ENCODE measurements at places on chromosomes 2 and 18.

DNA sequence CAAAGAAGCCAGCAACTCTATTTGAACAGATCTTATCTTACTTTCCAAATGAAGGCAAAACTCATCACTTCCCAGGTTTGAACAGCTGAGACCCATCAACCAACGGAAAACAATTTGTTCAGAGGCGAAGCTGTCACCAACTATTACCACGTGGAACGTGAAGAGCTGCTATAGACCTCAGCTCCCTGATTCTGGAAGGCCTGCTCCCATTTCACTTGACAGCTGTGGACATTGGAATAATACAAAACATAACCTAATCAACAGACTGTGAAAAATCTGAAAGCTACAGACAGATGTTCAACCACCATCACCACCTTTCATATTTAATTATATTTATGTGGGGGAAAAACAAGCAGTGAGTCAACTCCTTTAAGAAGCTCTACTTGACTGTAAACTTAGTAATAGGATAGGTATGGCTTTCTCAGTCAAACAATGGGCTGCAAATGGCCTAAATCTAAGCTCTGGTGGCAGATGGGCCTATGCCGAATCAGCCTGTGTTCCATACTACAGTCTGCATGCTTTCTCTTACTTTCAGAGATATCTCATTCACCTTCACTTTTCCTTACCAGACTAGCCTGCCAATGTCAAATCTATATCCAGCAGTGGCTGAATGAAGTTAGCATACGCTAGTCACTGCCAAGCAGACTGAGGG lies 896.4 kb downstream of the TDRD15 start:
- DNase-seq: no peak

- DNase-seq: no peak
Observed at GRCh38 chr2:160465406-160465805, 28.2 kb downstream of the RBMS1 start.

- DNase-seq: no peak
Observed at GRCh38 chr2:148582679-148583511, 61.7 kb upstream of the EPC2 start.

DNA sequence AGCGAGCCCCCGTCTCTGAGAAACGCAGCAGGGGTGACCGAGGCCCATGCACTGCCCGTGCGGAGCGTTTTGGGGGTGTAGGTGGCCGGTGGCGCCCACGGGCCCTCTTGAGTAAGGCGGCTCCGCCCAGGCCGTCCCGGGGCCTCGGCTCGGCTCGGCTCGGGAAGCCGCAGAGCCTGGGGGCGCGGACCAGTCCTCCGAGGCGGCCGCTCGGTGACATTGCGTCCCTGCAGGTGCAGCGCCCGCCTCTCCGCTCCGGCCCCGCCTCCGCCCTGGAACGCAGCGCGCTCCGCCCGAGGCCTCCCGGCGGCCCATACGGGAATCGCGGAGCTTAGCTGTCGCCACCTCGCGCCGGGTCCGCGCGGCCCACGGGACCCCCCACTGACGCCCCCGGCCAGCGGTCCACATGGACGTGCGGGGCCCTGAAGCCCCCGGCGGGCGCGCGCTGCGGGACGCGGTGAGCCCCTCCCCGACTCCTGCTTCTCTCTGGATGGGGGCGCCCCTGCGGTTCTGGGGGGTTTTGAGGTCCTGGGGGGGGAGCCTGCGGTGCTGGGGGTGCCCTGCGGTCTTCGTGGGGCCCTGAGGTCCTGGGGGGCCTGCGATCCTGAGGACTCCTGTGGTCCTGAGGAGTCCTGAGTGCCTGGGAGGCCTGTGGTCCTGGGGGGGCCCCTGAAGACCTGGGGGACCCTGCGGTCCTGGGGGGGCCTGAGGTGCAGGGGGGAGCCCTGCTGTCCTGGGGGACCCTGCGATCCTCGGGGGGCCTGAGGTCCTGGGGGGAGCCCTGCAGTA lies at the start of gene HSBP1L1:
Gene HSBP1L1, plus strand, starts transcription at position 314 of the 789 bp plus-strand sequence. Its CDS starts 93 bp downstream, at position 407.
- DNase-seq: no peak

DNA sequence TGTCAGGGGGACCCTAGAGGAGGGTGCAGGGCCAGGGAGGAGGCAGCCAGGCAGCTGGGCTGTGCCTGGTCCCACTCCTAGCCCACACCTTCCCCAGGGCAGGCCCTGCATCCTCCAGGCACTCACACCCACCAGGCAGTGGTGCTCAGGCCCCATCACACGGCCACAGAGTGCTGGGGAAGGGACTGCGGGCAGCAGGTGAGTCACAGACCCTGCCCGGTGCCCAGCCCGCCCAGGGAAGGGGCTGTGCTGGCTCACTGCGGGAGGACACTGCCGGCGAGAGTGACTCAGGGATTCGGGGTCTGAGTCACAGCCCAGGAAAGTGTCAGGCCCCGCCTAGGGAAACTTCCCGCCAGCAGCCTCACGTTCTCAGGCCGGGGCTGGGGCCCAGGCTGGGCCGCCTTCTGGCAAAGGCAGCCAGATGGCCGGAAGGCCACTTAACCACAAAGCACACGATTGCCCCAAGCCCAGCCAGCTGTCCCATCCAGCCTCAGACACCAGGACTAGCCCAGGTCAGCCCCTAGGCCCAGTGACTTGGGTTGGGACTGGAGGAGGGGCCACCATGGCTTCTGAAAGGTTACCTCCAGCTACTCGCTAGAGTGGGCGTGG lies 42.2 kb downstream of the BIN1 start:
- DNase-seq: no peak

DNA sequence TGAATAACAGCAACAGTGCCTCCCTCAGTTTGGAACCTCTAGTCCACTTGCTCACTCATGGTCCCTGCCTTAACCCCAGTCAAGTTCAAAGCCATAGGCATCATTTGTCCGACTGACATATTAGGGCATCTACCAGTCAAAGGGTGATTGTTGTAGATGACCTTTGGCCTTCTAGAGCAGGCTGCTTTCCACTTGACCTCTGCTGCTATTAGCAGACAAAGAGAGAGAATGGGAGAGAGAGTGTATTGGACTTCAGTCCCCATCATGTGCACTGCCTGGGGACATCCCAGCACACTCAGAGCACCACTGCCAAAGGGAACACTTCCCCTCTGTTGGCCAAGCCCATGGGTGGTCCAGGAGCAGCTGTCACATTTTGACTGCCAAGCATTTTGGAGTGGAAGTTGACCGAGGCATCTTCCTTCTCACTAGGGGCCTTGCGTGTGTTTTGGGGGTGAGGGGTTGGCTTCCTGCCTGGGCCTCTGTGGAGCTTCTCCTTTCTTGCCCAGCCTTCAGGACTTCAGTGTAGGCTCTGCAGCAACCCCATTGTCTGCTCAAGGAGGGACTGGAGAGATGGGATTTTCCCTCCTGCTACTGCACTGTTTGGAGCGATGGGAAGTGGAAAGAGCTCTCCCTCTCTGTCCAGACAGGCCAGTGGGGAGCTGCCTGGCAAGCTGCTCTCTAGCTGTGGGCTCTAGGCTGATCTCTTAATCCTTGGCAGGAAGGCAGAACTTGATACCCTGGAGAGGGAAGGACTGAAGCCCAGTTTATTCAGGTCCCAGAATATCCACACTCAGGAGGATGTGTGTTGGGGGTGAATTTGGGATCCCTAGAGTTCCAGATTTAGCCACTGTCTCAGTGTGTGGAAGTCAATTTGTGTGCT lies 68.1 kb downstream of the TMEM247 start:
- no peak for DNase-seq

DNA sequence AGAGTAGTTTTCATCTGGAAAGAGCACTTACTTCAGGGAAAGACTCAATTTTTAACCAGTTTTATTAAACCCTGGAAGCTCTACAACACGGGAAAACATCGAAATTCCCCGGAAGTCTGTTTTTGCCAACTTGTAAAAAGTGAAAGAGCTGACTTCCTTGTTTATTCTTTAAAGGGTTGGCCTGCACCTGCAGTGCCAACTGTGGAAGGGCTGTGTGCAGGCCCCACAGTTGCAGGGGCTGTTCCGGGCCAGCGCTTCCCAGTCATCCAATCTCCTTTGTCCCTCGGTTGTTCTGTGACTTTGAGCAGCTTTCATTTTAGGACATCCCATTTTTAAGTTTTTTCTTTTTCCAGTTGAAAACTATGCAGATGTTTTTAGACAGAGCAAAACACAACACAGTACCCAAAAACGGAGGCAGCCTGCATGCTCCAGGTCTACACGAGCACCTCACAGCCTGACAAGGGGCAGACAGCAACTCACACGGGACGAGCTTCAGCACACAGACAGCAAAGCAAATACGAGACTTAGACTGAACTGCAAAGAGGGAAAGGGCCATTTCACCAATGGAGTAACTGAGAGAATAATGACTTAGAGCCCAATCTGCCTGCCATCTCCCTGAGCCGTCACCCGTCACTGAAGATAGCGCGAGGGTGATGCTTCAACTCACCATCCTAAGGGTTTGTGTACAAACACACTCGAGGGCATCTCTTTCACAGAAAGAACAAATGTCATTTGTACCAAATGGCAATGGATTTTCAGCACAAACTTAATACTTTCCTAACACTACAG lies 70.6 kb downstream of the EMILIN2 start:
- DNase-seq: no peak

- DNase-seq: no peak
Observed at GRCh38 chr2:236026841-236027240, 141.3 kb downstream of the GBX2 start.

DNA sequence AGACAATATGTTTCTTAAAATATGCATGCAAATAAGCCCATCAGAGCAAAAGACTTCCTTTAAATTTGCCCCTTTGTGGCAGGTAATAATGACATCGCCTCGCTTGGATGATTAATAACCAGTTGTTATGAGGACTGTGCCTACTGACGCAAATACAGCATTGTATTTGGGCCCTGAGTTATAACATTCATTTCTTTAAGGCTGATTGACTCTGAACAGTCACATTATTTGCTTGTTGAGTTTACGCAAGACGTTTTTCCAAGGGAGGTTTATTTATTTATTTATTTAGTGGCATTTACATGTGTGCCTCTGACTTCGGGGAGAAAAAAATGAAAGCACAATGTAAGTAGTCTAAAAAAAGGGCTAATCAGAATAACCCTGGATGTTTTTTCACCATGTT lies 88.3 kb downstream of the SLC8A1 start:
- no peak for DNase-seq

- DNase-seq: no peak
Observed at GRCh38 chr2:109086743-109087020, 42.3 kb upstream of the SH3RF3 start.

- DNase-seq: no peak
Observed at GRCh38 chr2:4862031-4862430, 830.2 kb upstream of the SOX11 start.

DNA sequence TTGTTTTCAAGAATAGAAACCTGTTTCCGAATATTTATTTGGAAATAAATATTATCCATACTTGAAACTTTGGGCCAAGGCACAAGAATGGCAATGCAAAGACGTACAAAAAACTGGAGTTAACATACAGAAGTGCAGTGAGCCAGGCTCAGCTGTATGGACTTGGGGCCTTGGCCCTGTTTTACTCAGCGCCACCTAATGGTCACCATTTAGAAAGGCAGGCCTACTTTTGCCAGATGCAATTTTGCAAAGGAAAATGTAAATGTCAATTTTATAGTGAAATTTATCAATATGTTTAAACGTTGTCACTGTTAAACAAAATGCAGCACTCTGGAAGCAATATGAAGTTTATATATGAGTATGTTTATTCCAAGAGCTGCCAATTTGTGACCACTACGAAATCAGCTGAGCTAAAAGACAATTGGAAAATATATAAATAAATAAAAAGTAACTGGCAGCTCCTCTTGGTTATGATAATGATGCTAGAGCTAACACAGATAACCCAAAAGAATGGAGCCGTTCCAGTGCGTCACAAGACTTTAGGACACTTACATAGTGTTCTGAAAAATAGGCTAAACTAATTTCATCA lies 155.0 kb downstream of the ARHGAP15 start:
- DNase-seq: no peak

- no peak for DNase-seq
Observed at GRCh38 chr2:1990724-1991123, 246.4 kb upstream of the PXDN start.

DNA sequence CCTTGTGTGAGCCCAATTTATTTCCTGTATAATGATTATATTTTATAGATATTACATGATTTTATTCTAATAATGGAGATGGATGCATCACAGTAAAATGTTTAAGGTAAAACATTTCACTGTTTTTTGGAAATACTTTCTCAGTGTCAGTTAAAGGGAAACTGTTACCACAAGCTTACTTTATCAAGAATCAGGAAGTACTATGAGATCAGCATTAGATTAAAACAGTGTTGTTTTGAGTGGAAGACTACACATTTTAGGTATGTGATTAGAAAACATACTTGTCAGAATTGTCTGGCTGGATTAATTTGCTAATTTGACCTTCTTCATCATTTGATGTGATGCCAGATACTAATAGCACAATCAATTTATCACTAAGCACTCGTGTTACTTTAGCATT lies at the start of gene HRH4:
Gene HRH4, plus strand, starts transcription at position 250 of the 400 bp plus-strand sequence. Its CDS starts 92 bp downstream, at position 342.
- DNase-seq: no peak

GRCh38 chr2:160736148-160737028 lies 242.8 kb upstream of the RBMS1 start:
- DNase-seq: no peak

- DNase-seq: no peak
Observed at GRCh38 chr2:146451972-146452371, 1392.9 kb upstream of the ACVR2A start.

GRCh38 chr2:55019526-55020258 lies 30.6 kb downstream of the RTN4 start:
- DNase-seq: no peak

GRCh38 chr2:105800036-105800713 lies 55.5 kb downstream of the NCK2 start:
- no peak for DNase-seq

DNA sequence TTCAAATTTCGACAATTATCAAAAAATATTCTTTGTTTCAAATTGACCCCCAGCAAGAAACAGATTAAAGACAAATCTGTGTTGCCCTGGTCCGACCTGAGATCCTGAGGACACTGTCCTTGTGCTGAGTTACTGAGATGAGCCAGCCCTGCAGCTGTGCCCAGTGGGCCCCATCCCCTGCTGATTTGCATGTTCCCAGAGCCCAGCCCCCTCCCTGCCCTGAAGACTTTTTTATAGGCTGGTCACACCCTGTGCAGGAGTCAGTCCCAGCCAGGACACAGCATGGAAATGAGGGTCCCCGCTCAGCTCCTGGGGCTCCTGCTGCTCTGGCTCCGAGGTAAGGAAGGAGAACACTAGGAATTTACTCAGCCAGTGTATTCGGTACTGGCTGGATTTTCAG lies 31.4 kb upstream of the ZNG1B start:
- DNase-seq: no peak

DNA sequence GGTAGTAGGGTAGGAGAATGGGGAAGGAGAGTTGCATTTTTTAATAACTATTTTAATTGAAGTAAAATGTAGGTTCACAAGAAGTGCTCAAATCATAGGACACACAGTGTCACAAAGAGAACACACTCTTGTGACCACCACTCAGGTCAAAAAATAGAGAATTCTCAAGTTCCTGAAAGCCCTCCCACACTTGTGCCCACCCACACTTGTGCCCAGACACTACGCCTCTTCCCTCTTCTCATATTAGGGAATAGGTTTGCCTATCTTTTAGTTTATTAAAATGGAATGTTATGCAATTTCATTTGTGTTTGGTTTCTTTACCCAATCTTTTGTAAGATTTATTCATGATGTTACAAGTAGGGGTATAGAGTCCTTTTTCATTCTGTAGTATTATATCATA lies 67.2 kb downstream of the UGGT1 start:
- DNase-seq: no peak

- DNase-seq: no peak
Observed at GRCh38 chr18:61972389-61973264, 79.8 kb upstream of the RNF152 start.
